ENCODE measurements at places on chromosomes 13 and 19.

DNA sequence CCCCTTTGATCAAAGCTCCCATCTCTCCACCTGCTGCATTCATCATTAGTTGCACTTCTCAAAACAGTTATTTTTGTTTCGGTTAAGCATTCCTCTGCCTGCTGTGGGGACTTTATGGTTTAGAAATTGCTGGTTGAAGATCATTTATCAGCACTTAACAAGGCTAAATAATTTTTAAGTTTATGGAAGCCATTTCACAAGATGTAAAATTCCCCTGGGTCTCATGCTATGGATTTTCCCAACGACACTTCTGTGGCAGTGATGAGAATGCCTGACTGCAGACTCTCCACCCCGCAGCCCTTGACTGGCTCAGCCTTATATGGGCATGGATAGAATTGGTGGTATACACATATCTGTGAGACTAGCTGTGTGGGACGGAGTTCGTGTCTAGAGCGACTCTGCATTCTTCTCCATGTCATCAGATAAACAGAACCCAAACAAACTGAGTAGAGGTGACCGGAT, 52.8 kb downstream of the COL4A2 start:
- no peak for DNase-seq

DNA sequence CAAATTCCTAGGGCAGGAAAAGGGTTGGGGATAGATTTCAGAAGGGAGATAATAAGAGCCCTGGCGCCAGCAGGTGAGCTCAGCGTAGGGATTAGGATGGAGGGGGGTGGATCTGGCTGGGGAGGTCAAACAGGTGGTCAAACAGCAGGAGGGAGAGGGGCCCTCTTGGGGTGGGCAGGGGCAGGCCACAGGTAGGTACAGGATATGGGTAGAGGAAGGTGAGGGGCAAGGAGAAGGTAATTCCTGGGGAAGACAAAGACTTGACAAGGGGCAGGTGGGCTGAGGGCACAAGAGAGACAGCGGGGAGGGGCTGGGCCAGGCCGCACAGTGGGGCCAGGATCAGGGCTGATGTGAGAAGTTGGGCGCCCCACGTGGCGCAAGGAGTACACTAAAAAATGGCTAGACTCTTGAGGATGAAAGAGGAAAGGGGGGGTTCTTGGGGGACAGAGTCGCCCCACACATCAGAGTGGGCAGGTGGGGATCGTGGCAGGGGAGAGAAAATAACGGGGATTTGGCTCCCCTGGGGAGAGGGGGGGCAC, 713 bp downstream of the KRI1 start:
- DNase-seq: no peak

- DNase-seq: no peak
These were observed 932 bp upstream of the TRAPPC2B start for GRCh38 chr19:57362419-57362818.

DNA sequence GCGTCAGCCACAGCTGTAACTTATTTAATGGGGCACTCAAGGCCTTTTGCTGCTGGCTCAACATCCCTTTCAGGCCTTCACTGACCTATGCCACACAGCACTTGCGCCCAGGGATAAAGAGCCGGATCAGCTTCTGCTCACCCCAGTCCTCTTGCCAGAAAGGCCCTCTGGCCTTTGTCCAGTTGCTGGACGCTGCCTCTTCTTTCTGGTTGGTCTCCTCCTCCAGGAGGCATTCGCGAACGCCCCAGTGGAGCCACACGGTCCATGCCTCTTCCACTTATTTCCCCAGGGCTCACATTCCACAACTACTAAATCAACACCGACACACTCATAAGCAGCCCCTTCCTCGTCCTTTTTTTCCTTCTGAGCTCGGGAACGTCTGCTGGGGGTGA, 3.7 kb upstream of the ZNF329 start:
- peak; percentile 26 for DNase-seq

DNA sequence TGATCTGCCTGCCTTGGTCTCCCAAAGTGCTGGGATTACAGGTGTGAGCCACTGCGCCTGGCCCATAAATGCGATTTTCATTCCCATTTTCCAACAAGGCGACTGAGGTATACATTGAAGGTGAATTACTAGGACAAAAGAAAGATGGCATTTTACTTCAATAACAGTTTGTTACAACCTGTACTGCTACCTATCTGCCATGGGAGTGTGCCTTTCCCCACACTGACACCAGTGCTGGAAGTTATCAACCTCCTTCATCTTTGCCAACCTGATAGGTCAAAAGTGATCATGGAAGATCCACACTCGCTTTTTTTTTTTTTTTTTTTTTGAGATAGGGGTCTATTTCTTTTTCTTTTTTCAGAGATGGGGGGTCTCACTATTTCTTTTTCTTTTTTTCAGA, 11.0 kb downstream of the CRX start:
- DNase-seq: no peak

- DNase-seq: no peak
These were observed 172.2 kb downstream of the OLFM4 start for GRCh38 chr13:53200498-53201453.

DNA sequence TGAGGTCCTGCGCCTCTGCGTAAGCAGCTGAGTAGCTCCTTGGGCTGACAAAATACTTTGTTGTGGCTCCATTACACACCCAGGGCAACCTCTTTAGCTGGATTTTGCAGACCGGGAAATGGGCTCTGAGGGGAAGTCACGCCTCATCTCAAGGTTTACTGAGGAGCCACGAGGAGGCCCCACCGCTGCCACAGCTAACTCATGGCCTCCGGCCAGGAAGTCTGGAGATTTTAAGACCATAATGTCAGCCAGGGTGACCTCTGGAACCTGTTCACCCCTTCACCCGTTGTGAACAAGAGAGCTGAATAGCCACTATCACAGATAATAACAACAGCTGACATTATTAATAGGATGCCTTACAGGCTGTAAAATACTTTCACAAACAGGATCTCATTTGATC, 351.3 kb upstream of the TMTC4 start:
- DNase-seq: no peak

DNA sequence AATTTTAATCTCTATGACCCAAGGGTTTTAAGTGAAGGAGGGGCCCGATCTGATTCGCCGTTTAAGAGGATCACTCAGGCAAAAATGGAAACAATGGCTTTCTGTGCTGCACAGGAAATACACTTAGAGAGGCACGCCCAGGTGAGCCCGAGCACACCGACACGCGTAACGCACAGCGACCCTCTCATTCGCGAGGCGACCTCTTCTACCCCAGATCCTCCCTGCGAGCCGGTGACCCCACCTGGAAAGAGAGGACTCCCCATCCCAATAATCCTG, 216 bp downstream of the SH2D3A start:
- DNase-seq: no peak

DNA sequence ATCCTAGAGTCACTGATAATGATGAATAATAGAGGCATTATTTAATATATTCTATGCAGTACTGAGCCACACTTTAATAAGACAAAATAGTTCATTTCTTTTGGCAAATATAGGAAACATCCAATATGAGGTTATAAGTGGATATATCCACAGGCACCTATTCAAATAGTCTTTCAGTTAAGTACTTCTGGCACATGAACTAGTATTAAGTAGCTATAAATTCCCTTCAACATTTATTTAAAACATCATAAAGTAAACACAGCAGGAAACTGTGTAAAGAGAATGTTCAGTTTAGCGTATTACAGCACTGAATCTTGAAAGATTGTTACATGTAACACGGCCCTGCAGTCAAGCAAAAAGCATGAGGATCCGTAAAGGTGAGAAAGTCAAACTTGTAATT, 463.3 kb upstream of the KLF12 start:
- no peak for DNase-seq

DNA sequence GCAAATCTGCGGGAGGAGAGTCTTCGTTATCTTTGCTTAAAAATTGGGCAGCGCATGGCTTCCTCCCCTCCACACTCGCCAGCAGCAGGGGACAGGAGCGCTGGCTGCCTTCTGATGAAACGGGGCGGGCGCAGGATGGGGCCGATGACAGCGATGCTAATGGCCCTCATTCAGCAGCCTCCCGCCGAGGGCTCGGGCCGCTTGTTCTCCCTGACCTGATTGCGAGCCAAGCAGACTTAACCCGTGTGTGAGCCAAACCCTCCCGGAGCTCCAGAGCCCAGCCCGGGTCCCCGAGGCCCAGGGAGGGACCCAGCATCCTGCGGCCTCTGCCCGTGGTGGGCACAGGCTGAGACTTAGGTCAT, 90.3 kb downstream of the KDM4B start:
- DNase-seq: no peak

DNA sequence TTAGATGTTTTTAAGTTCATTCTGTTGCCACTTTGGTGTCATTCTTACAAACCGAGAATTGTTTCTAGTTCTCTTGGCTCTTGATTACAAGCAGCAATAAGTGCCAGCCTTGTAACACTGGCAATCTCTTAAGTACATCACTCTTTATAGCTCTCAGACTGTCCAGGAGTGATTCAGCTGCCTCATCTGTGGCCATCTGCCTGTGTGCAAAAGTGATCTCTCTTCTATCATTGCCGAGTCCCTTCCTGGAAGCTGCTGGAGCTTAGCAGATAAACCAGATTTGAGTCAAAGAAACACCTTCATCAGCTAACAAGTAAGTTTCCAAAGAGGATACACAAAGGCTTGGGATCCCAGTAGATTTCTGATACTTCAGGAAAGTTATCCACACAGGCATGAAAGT, 23.2 kb downstream of the STOML3 start:
- DNase-seq: no peak

All from GM04504 (cell line).